ENCODE measurements at places on chromosomes 3 and 15.

- no peak for DNase-seq
Measured at GRCh38 chr3:32607522-32607921, 36.9 kb upstream of the DYNC1LI1 start.

GRCh38 chr15:52252781-52253180 is 42.8 kb downstream of the MYO5C start:
- DNase-seq = peak; percentile 84

GRCh38 chr3:66756468-66757036 is 241.6 kb upstream of the KBTBD8 start:
- DNase-seq = no peak

- no peak for DNase-seq
Measured at GRCh38 chr3:99249627-99250026, 348.1 kb upstream of the DCBLD2 start.

GRCh38 chr15:69576948-69577351 is 124.3 kb downstream of the RPLP1 start:
- DNase-seq = no peak

DNA sequence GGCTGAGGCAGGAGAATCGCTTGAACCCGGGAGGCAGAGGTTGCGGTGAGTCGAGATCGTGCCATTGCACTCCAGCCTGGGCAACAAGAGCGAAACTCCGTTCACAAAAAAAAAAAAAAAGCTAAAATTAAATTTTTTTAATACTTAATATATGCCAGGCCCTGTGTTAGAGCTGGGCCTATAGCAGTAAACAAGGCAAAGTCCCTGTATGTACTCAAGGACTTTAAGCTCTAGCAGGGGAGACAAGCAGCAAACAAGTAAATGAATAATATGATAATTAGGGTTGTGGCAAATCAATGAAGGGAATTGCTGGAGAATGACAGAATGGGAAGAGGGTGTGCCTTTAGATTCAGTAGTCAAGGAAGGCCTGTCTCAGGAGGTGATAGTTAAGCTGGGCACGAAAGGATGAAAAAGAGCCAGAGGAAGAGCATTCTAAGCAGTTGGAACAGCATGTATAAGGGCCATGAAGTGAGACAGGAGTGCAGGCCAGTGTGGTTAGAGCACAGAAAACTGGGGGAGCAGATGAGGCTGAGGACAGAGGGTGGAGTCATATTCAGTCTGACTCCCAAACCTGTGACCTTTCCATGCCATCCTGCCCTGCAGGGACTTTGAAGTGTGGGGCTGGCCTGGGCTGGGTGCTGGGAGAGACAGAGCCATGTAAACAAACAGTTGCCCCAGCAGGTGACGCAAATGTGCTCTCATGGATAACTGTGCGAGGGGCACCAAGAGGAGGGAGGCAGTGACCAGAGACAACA is 6.6 kb upstream of the RAF1 start:
- DNase-seq = no peak

DNA sequence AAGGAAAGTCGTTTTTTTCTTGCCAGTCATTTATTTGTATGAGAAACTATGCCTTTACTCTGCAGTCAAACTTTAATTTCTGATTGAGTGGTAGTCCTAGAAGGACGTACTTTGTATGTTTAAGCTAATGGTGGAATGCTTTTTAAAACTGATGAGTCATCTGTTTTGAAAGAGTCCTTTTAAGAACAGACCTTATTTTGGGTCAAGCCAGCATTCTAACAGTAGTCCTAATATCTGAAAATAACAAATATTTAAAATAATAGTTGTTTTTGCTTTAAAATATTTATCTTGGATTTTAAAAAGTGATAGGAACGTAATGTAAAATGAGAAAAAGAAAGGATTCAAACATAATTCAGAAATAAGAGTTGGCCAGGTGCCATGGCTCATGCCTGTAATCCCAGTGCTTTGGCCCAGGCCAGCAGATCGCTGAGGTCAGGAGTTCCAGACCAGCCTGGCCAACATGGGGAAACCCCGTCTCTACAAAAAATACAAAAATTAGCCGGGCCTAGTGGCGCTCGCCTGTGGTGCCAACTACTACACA is 1.3 kb upstream of the LRRC58 start:
- peak; percentile 47 for DNase-seq

- DNase-seq = no peak
Measured at GRCh38 chr3:169701457-169701856, 37.9 kb upstream of the MECOM start.

DNA sequence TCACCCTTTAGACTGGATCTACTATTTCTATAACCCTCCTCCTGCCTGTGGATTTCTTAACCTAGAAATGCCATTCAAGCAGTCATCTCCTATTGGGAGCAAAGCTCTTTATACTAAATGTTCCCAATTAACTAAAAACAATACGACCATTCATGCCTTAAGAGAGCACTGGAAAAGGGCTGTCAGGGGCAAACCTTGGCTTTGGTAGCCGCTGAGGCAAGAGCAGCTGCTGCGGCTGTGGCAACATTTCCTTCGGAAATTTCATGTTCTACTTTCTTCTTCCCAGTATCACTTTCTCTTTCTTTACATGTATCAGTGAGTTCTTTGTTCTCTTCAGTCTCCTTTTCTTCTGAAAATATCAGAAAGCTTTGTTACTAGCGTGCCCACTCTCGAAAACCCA is 56.3 kb upstream of the CSPG5 start:
- no peak for DNase-seq

GRCh38 chr3:174208161-174208560 is 651.0 kb upstream of the NAALADL2 start:
- DNase-seq = no peak

GRCh38 chr3:118637846-118638245 is 396.8 kb downstream of the IGSF11 start:
- no peak for DNase-seq

DNA sequence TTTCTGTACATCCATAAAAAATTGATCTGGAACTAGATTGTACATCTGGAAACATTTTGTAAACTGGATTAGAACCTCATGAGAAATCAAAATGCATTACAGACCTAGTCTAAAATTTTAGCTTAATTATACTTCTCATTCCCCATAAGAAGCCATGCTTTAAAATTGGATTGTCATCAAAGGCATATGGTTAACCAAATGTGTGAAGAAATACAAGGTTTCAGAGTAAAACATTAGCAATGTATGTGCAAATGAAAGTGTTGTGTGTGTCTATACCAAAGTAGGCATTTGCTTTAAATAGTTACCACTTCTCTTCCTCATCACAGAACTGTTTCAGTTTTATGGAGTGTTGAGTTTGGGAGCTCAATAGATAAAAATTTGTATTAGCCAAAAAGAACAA is 968.7 kb downstream of the EPHA3 start:
- DNase-seq = no peak

DNA sequence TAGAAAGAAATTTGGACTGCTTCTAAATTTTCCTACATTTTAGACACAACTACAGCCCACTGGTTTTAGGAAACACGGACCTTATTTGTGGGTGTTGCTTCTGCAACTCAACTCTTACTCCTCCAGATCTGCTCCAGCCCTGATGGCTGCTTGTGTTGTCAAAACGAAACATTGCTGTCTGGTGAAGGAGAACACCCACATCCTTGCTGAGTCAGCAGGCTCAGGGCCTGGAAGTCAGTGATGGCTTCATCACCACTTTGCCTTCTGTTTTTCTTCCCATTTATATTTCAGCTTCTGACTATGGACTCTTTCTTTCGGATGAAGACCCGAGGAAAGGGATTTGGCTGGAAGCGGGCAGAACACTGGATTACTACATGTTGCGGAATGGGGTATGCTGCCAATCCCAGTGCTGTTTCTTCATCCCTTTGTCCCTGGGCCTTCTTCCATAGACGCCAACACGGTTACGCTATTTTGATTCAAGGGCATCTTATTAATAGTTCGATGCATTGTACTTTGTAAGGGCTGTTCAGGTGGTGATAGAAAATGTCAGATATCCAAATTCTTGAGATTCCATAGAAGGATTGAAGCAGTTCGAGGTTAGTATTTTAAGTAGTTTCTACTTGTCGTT is 392.6 kb upstream of the TPM1 start:
- peak; percentile 80 for DNase-seq

GRCh38 chr3:186254676-186255650 is 107.1 kb downstream of the DGKG start:
- DNase-seq = no peak

- no peak for DNase-seq
Measured at GRCh38 chr3:4711680-4711992, 218.5 kb downstream of the ITPR1 start.

- no peak for DNase-seq
Measured at GRCh38 chr3:45443459-45443858, 55.1 kb downstream of the LARS2 start.

GRCh38 chr3:109188741-109189140 is 52.2 kb downstream of the C3orf85 start:
- DNase-seq = no peak

GRCh38 chr15:77022646-77023575 is 28.0 kb downstream of the PSTPIP1 start:
- DNase-seq = no peak

DNA sequence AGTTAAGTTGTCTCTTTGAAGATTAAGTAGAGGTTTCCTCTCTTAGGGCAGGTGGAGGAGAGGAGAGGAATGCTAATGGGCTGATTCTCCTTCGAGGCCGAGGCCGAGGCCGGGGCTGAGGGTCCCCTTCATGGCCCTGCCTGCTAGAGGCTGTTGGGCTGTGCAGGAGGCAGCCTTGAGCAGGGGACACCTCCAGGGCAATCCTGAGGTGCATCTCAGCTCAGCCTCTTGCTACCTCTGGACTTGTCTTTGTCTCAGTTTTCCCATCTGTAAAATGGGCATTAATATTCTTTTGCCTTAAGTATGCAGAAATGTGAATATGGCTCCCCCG is 97.7 kb upstream of the PRR20G start:
- no peak for DNase-seq

DNA sequence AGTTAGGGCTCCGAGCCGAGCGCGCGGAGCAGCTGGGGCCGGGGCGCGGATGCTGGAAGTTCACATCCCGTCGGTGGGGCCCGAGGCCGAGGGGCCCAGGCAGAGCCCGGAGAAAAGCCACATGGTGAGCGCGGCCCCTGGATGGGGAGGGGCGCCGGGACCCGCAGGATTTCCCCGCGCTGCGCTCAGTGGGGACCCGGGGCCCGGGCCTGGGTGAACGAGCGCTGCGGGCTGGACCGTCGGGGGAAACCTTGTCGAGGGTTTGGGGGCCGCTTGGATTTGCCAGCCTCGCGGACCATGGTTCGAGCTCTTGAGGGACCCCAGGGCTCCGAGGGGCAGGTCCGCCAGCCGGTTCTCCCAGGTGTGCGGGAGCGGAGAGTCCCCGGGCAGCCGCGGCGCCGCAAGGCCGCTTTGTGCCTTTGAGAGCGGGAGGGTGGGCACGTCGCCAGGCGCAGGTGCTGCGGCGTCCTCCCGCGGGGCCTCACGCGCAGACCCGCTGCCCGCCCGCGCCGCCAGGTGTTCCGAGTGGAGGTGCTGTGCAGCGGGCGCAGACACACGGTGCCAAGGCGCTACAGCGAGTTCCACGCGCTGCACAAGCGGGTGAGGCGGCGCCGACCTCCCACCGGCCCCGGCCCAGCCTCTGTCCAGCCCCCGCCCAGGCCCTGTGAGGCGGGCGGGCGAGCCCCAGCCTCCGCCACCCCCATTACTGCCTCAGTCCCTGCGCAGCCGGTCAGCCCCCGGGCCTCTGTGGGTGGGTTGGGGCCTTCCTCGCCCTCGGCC is at the start of gene SNX22:
TSS of gene SNX22 (plus strand) at position 5 of the 780 bp plus-strand sequence. CDS start at position 50, 45 bp downstream.
- DNase-seq = no peak

DNA sequence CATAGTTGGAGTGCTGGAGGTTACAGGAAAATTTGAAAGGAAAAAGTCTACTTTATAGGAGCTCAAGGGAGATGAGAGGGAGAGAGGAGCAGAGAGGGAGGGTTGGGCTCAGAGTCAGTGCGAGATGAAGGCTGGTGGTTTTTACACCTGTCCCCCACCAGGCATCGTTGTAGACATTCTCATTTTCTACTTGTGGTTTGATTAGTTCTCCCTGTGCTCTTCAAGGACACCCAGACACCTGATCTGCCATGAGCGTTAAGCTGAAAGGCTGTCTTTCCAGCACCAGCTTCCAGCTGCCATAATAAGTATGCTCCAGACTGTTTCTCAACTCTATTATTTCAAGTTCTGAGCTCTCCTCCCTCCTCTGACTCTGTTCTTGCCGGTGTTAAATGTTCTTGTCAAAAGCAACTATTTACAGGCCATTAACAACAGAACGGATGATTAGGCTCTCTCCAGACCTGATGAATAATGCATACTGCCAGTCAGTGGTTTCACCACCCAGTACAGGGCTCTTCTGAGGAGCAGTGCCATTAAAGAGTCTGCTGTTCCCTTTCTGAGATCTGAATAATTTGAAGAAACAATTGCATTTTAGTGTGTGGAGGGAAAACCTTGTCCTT is 514.6 kb upstream of the MCTP2 start:
- no peak for DNase-seq

- peak; percentile 94 for DNase-seq
Measured at GRCh38 chr3:193782276-193782647, 189.3 kb downstream of the OPA1 start.

DNA sequence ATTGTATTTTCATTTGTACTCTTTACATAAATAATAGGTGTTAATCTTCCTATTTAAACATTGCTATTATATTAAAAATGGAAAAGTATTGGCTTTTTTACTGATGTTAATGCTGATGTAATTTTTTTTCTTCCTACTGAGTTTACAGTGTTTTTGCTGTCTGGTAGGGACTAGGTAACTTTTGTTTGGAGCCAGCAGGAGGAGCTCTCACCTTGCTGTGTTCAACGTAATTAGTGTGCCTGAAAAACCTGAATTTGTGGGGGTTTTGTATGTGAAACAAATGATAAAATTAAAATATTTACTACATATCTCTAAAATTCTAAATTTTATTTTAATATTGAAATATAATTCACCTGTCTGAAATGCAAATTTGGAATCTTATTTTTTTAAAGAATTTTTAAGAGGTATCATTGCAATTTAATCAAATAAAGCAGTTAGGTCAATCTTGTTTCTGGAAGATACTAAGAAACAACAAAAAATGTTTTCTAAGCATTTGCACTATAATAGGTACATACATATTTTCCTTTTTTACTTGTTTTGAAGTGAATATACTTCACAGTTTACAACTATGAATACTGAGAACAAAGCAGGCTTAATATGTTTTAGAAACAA is 48.8 kb downstream of the EPHA6 start:
- DNase-seq = peak; percentile 35

DNA sequence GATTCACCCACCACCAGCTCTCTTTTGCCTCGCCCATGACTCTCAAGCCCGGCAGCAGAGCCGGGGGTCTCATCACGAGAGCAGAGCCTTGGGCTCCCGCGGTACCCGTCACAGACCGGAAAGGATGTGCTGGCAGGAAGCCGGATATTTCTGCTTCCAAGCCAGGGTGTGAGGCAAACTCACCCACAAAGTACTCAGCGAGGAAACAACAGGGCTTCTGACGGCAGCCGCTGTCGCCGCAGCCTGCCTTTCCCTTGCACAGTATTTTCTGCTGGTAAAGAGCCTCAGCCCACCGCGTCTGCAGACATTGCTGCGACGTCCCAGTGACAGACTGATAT is 119.9 kb downstream of the NSMCE3 start:
- no peak for DNase-seq

DNA sequence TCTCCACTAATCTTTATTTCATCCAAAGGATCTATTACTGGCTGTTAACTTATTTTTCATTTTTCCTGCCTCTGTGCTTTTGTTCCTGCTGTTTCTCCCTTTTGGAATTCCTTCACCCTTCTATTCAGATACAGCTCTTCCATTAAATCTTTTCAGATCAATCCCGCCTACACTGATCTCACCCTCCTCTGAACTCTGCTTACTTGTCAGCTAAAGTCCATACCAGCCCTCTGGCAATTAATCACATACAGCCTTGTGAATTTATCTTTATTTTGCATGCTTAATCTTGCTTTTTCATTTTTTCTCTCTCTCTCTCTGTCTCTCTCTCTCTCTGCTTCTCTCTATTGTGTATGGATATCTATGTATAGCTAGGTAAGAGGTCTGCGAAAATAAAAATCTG is 100.8 kb upstream of the UMPS start:
- DNase-seq = no peak

Measured in RCC 7860 (cell line).